A673 (cell line): ENCODE measurements at places on chromosomes 2 and 18. TPM values are rescaled to one million over a fixed set of nuclear protein-coding genes. Genes with fewer than 3 reads are reported as not detected.

DNA sequence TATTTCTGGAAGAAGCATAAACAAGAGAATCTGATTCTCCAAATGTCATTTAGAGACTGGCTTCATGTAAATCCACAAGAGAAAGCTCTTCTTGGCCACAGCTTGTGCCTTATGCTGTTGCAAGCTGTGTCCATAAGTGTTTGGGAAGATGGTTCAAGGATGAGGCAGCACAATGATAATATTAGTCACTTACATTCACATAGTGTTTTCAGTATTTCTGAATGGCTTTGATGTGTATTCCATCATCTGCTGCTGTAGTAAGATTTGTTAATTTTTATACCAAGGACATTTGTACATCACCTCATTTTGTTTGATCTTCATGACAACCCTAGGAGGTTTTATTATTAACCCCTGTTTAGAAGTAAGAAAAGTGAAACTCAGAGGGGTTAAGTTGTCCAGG lies 29.9 kb downstream of the CREG2 start:
- no peak for DNase-seq
- no peak overlapping the region for H3K4me3 ChIP-seq
- H3K4me1 ChIP-seq: no peaks in the 10 kb centered on the region
- peaks cover 9% of the 10 kb centered on the region for H3K27me3 ChIP-seq

- H3K4me1 ChIP-seq: peaks cover 22% of the 10 kb centered on the region
- peak; percentile 93 for DNase-seq
- H3K27me3 ChIP-seq: no peaks in the 10 kb centered on the region
- H3K27ac ChIP-seq: peak overlapping the region; percentile 21
- no peak overlapping the region for H3K4me3 ChIP-seq
Measured at GRCh38 chr2:233350708-233351107, 3.6 kb upstream of the DGKD start.

The POTEJ gene
- total RNA-seq: not detected in 2 replicates

The ACP1 gene
- total RNA-seq: 150 and 161 TPM in 2 replicates

The ATP6V1B1 gene
- total RNA-seq: 6.4 and 6.5 TPM in 2 replicates
